ENCODE measurements at places on chromosomes 12 and 14. TPM values are rescaled to one million over a fixed set of nuclear protein-coding genes. Genes with fewer than 3 reads are reported as not detected.
A peak's percentile ranks its signal among the peaks of the same experiment; 100 is the strongest.

RTL1 gene
- total RNA-seq, result not detected

RNASE3 gene
- total RNA-seq, result not detected

PRH2 gene
- not detected for total RNA-seq

B4GALNT1 gene
- total RNA-seq, result 3.4 TPM

SLC7A7 gene
- total RNA-seq, result 1.2 TPM

- peak; percentile 90 for DNase-seq
Measured at GRCh38 chr12:18171571-18171970, 81.6 kb upstream of the RERGL start.

All from mammary epithelial cell (primary cell).